ENCODE measurements at places on chromosomes 3 and 15. TPM values are rescaled to one million over a fixed set of nuclear protein-coding genes. Genes with fewer than 3 reads are reported as not detected.

The CIDEC gene
- not detected for total RNA-seq

The TRPM1 gene
- total RNA-seq = not detected

The ACOX2 gene
- total RNA-seq = not detected

The CTXN2 gene
- not detected for total RNA-seq

The KNSTRN gene
- 58.8 TPM for total RNA-seq

The SLC25A26 gene
- 14.2 TPM for total RNA-seq

The ZNF662 gene
- total RNA-seq = 1.1 TPM

The CYP8B1 gene
- total RNA-seq = not detected

The APOD gene
- not detected for total RNA-seq

The SPATA12 gene
- total RNA-seq = not detected

The CEMIP gene
- not detected for total RNA-seq

The DNASE1L3 gene
- total RNA-seq = not detected

DNA sequence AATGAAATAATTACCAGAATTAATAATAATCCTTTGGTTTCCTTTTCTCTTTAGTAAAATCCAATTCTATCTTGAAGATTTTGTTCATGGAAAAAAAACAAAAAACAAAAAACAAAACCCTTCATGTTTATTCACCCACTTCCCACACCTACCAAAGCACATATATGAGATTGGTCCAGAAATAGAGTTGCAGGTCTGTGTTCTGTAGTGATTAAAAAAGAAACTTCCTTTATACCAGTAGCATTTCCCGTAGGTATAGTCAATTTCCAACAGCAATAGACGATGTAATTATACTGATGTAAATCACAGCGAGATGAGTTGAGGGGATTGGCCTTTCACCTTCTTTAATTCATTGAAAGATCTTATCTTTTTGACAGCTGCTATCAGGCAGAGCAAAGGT lies 194.6 kb downstream of the SOX2 start:
- DNase-seq = no peak

DNA sequence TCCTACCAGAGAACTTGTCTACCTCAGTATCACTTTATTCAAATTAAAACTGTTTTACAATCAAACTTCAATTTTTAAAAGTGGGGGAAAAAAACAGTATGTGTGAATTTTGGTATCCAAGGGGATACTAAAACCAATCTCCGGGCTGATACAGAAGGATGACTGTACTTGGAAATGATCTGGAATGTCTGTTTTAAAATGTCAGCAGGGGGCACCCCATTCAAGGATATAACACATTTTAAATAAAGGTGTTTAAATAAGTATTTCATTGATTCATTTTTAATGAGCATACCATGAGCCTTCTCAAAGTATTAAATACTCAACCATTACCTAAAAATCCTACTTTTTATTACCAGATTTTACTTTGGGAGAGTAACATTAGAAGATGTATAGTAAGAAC lies 67.9 kb downstream of the ULK4 start:
- DNase-seq = no peak

DNA sequence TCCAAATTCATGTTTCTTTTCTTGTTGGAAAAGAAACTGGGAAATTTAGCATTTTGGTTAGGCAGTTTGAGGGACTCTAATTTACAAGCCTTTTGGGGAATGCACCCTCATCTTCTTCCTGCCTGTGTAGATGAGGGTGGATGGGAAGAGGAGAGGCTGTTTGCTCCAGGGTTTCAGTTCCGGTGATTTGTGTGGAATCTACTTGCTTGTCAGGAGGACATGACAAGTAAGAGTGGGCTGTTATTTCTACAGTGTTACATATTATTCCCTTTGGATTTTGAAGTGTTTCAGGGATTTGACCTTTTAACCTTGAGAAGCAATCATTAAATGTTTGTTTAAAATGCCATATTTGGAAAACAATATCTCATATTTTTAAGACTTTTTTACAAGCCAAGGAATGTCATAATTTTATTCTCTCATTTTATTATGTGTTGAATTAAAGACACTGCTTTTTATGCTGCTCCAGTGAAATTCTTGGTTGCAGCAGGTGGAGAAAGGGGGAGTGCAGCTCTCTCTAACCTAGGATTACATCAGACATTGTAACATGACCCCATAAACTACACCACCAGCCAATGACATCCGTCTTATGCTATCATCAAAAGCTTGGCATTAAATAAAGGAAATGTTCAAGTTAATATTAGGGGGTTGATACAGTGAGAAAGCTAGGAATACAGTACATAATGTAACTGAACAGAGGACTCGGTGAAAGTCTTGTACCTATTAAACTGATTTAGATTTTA lies 30.2 kb downstream of the PLAAT1 start:
- DNase-seq = no peak

- DNase-seq = no peak
These were observed 21.0 kb upstream of the CGNL1 start for GRCh38 chr15:57355259-57355658.

- no peak for DNase-seq
These were observed 321.8 kb downstream of the TIGIT start for GRCh38 chr3:114615523-114616085.

GRCh38 chr3:42012935-42013690 lies 51.2 kb upstream of the ULK4 start:
- peak; percentile 88 for DNase-seq

GRCh38 chr3:33525232-33525631 lies 85.0 kb upstream of the UBP1 start:
- no peak for DNase-seq

DNA sequence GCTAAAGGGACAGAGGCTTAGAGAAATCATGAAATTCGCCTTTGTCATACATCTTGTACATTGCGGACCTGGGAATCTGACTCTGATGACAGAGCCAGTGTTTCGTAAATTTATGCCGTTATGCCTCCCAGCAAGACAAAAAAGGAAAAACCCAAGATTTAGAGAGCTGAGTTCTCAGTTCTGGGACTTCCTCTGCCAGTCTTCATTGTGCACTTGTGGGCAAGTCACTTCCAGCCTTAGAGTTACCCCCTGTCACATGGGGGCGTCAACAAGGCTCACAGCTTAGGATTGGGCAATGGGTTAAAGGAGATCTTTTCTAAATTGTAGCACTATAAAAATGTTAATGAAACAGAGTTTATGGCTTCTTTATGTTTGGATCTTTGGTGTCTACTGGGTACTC lies 41.9 kb upstream of the MITF start:
- DNase-seq = no peak

GRCh38 chr3:174949523-174949922 lies 90.4 kb downstream of the NAALADL2 start:
- DNase-seq = no peak

DNA sequence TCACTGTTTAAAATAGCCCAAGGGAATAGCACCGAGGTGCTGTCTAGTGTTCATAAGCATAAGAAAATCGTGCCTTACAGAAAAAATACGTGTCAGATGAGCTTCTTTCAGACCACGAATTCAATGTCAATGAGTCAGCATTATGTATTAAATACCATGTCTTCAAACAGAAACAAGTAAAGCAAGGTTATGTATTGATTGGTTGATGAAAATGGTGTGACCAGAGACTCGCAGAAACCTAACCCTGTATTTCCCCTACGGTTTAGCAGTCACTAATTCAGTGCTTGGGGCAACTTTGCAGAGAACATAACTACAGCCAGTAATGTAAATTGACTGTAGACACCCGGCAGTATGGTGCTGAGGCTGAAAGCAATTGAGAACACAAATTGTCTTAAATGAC lies 307.7 kb downstream of the IL5RA start:
- DNase-seq = no peak

DNA sequence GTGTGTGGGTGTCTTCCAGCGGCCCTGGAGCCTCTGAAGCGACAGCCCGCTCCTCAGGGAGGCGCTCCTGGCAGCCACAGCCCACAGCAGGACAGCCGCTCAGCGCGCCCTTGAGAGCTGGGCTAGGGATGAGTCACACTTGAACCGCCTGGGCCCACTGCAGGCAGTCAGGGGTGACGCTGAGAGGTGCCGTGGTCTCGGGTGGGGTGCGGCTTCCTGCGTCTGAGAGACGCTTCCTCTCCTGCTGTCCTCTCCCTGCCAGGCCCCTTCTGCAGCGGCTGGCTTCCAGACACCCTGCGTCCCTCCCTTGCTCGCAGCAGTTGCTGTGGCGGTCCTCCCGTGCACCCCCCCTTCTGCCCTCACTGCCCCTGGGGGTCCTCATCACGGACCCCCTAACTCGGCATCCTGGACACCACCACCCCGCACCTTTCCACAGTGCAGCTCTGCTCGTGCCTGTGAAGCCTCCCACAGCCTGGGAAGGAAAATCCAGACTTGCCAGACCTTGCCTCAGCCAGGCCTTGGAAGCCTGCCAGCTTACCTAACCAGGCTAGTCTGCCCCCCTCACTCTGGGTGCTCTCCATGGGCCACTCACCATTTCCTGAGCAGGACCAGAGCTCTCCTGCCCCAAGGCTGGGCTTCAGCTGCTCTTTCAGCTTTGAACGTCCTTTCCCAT lies 1.1 kb upstream of the SPTBN5 start:
- peak; percentile 85 for DNase-seq

- DNase-seq = no peak
These were observed 111.0 kb downstream of the RFTN1 start for GRCh38 chr3:16402451-16402850.

DNA sequence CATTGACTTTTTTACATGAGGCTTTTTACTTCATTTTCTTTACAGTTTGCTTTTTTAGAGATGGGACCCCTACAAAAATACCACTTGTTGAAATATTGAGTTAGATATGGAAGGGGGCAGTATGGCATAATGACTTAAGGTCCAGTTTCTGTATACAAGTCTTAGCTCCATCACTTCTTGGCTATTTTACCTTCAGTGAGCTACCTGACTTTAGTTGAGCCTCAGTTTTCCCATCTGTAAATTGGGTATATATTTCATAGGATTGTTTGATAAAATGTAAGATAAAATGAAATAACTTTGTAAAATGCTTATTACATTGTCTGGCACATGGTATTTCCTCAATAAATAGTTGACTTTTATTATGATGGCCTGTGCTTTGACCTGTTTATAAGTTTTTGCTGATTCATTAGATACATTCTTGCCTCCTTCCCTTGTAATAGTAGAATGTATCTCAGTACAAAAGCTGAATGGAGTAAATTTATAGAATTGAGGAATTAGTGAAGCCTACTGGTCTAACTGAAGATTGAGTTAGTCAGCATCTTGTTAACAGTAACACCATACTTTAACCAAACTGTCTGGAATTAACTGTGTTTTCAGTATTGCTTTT lies 27.6 kb downstream of the TBC1D23 start:
- no peak for DNase-seq

DNA sequence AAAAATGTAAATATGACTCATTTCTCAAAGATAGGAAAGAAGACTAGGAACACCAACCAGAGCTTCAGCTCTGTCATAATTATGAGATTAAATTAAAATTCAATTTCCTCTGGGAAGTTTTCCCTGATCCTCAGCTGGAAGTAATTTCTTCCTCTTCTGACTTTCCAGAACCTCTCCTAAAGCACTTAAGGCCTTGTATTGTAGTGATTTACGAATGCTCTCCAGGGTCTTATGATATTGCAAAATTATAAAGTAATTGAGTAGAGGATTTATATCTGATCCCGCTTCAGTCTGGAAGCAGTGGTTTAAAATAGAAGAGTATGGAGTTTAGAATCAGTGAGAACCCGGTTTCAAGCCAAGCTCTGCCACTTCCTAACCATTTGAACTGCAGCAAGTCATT lies 279.8 kb downstream of the ZPLD1 start:
- DNase-seq = no peak

- DNase-seq = no peak
These were observed 22.8 kb downstream of the STOML1 start for GRCh38 chr15:73969151-73969759.

DNA sequence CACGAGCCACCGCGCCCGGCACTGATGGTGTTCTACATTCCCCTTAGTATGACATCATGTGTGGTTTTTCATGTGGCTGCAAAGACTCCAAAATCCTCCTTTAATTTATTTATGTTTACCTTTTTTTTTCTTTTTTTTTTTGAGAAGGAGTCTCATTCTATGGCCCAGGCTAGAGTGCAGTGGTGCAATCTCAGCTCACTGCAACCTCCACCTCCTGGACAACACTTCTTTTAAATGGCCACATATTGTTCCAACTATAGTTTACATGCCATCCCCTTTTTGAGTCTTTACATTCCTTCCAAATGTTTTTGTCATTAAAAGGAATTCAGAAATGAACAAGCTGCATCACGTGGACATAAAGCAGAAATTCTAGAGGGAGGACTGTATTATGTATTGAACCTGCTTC lies 10.3 kb upstream of the CDV3 start:
- DNase-seq = no peak

DNA sequence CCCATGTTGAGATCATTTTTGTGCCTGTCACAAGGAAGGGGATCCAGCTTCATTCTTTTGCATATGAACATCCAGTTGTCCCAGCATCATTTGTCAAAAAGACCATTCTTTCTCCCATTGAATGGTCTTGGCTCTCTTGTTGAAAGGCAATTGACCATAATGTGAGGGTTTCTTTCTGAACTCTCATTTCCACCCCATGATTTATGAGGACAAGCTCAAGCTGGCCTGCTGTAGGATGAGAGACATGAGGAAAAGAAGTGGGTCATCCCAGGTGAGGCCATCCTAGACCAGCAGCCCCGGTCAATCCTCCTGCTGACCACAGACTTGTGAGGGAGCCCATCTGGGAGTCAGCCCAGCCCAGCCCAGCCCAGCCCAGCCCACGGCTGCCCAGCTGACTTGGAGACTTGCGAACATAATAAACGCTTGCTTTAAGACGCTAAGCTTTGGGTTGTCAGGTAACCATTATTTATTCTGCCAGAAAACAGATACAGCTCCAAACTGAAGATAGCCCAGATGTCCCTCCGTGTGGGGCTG lies 69.0 kb downstream of the LINGO1 start:
- DNase-seq = no peak

- DNase-seq = peak; percentile 35
These were observed 889 bp upstream of the LRRIQ4 start for GRCh38 chr3:169811631-169812331.

- no peak for DNase-seq
These were observed 166.0 kb downstream of the THSD4 start for GRCh38 chr15:71281256-71281655.

- DNase-seq = no peak
These were observed at the start of gene FGF7 for GRCh38 chr15:49423021-49423420. TSS of gene FGF7 (plus strand) at chr15:49423242. CDS start at chr15:49424298, 1,056 bp downstream.

DNA sequence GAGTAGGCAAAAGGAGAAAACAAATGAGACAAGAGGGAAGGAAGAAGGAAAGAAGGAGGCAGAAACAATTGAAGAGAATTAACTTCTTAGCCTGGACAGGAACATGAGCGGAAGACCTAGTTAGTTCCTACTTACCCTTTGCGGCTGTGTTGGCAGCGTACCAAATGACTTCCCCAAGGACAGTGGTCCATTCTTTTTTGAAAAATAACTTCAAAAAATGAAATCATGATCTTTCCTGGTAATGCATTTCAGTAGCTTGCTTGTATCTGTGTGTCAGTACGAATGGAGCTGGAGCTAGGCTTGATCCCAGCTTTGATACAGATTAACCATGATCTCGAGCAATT lies 41.5 kb upstream of the CFAP161 start:
- no peak for DNase-seq

GRCh38 chr3:94225148-94225865 lies 162.4 kb downstream of the NSUN3 start:
- peak; percentile 24 for DNase-seq

- DNase-seq = no peak
These were observed 130.2 kb upstream of the SGO1 start for GRCh38 chr3:20316238-20316637.

All from activated CD4-positive, alpha-beta T cell treated with anti-CD3 and anti-CD28 coated beads for 36 hours (primary cell).